Panc1 (cell line): ENCODE measurements at places on chromosomes 4 and X. TPM values are rescaled to one million over a fixed set of nuclear protein-coding genes. Genes with fewer than 3 reads are reported as not detected.

- no peak for DNase-seq
These were observed 3.4 kb downstream of the GRID2 start for GRCh38 chr4:92307181-92307580.

GRCh38 chr4:163343604-163344146, at the start of gene NPY5R:
TSS of gene NPY5R (plus strand) at chr4:163343892. CDS start at chr4:163350274, 6,382 bp downstream.
- DNase-seq = no peak

- no peak for DNase-seq
These were observed 257.9 kb downstream of the PCDH18 start for GRCh38 chr4:137274404-137274803.

- no peak for DNase-seq
These were observed 23.7 kb upstream of the TLR7 start for GRCh38 chrX:12843061-12843667.

Gene GNRHR
- not detected for total RNA-seq

Gene UCHL1
- 0.74 TPM for total RNA-seq

Gene PKD2
- total RNA-seq = 21.7 TPM

Gene SLC16A2
- total RNA-seq = 34.5 TPM
